AG09309 (cell line): ENCODE measurements at places on chromosomes 4 and X.

DNA sequence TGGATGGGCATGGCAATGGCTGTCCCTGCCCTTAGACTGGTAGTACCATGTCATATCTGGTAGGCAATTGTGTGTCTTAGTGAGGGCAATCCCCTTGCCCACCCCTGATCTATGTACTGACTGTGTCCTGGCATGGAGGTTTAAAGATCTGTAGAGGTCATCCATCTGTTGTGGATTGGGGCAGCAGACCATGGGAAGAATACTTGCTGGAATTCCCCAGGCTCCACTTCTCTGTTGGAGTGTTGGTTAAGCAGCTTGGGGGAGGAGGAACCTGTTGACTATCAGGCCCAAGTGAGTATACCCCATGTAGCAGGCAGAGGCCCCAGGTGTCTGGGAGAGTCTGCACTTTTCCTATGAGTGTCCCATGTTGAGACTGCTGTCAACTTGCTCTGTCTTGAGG, 246.7 kb upstream of the DIPK2B start:
- no peak for DNase-seq

DNA sequence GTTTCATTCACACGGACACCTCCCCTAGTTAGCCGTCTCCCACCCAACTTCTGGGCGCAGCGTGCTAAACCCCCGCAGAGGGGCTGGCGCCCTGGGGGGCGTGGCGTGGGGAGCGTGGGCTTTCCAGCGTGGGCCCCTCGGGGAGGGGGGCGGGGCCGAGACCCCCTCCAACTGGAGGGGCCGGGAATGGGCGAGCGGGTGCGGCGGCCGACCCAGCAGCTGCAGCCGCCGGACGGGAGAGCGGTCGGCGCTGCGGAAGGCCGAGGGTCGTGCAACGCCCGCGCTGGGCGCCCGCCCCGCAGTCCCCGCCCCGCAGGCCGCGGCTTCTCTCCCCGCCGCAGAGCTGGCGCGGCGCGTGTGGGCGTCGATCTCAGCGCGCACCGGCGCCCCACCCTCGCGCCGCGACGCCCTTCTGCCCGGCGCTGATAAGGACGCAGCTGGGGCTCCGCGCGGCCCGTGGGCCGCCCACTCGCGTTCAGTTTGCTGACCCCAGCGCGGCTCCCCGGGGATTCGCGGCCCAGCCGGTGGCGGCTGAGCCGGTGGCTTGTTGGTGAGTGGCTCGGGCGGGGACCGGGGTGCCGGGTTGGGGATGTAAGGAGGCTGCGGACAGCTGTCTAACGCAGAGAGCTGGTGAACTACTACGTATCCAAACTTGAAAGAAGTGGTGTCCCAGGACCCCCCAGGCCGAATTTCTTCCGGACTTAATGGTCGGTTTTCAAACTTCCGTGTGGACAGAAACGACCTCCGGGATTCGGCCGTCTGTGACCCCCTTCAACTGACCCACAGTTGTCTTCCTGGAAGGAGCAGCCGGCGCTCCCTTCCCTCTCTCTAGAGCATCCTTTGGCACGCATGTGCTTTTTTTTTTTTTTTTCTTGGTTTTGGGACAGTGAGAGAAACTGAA, 1.5 kb downstream of the FHDC1 start:
- no peak for DNase-seq

GRCh38 chr4:142817442-142817841, 28.7 kb downstream of the INPP4B start:
- peak; percentile 95 for DNase-seq

- DNase-seq = peak; percentile 10
Observed at GRCh38 chrX:19705196-19705769, 182.1 kb downstream of the SH3KBP1 start.

GRCh38 chrX:109926743-109927662, 75.9 kb upstream of the TMEM164 start:
- no peak for DNase-seq

DNA sequence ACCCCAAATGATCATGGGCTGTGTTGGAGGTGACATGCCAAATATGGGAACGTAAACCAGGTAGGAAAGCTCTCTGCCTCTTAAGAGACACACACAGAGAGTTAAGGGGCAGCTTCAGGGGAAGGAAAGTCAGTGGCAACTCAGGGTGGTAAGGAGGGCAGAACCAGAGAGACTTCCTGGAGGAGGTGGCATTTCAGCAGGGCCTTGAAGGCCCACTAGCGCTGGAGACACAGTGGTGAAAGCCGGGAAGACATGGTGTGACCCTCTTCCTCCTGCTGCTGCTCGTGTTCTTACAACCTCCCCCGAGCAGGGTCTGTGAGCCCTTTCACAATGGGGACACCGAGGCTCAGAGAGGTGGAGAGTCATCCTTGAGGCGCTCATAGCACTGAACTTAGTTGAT, 68.2 kb downstream of the SORCS2 start:
- no peak for DNase-seq

GRCh38 chrX:13396924-13397323, 77.1 kb upstream of the ATXN3L start:
- DNase-seq = no peak

DNA sequence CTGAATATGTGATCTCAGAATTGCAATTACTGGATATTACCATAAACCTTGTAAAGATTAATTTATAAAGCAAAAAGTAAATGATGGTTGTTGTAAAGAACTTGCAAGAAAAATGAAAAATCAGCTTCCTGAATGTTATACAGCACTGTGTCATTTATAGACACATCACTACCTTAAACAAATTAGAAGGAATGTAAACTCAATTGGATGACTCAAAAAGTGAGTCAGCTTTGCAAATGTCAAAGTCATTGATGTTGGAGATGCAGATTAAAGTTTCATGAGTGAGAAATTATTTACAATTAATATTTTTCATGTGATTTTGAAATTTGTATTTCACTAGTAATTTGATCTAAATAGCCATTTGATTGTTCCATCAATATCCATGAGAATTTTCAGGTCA, 193.2 kb downstream of the RAPGEF2 start:
- no peak for DNase-seq

- no peak for DNase-seq
Observed at GRCh38 chr4:53920116-53920515, 144.3 kb downstream of the CHIC2 start.
